ENCODE measurements at places on chromosomes 3 and 15.

- no peak for DNase-seq
Observed at GRCh38 chr3:66615643-66616301, 115.0 kb upstream of the LRIG1 start.

DNA sequence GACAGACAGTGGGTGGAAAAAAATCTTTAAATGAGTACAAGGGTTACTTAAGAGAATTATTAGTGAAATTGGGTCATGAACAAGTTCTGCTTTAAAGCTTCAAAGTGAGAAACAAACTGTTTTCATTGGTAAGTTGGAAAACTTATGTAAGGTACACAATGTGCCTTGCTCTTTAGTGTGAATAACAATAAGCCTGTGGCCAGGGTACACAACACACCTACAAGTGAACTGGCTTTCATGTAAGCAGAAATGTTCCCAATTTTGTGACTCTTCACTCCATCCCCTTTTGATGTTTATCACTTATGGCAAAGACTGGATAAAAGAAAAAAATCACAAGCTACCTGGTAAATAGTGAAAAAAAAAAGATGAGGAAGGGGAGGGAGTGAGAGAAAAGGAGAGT is 253.7 kb downstream of the ZBTB20 start:
- no peak for DNase-seq

DNA sequence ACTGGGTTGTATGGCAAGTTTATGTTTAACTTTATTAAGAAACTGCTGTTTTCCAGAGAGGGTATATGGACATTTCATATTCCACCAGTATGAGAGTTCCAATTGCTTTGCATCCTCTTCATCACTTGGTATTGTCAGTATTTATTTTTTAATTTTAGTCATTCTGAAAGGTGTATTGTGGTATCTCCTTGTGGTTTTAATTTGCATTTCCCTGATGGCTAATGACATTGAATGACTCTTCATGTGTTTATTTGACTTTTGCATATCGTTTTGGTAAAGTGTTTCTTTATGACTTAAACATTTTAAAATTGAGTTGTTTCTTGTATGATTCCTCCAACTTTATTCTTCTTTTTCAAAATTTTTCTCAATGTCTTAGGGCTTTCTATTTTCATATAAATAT is 44.4 kb downstream of the IL1RAP start:
- no peak for DNase-seq

GRCh38 chr15:59400103-59400813 is 27.6 kb upstream of the MYO1E start:
- no peak for DNase-seq

DNA sequence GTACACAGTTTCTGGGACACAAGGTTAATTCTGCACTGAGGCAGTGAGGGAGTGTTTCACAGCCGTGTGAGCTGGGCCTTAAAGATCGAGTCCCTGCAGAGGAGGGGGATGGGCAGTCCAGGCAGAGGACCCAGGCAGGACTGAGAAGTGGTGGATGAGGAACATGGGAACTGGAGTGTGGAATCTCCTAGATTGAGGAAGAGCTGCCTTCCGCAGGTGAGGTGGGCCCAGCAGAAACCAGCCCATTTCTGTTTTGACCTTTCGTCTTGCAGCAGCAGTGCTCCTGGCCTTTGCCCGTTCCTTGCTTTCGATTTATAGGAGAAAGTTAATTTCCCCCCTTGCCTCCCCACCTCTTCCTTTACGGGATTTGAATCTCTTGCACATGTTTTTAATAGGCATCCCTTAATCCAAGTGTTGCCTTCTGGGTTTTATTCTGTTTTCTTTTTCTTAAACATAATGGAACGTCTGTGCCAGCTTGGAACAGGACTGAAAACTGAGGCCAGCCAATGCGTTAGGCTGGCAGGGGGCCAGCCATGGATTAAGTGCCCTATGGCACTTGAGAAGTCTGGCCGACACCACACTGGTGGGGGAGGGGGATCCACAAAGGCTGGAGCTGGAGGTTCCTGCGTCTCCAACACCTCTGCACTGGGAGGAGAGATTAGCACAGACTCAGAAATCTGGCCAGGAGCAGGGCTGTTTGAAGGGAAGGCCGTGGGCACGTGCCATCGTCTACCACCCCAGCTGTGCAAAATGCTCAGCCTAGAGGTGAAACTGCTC is 78.1 kb downstream of the AAGAB start:
- no peak for DNase-seq

DNA sequence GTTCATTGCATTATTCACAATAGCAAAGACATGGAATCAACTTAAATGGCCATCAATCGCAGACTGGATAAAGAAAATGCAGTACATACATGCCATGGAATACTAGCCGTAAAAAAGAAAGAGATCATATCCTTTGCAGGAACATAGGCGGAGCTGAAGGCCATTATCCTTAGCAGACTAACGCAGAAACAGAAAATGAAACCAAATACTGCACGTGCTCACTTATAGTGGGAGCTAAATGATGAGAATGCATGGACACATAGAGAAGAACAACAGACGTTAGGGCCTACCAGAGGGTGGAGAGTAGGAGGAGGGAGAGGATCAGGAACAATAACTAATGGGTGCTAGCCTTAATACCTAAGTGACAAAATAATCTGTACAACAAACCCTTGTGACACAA is 57.9 kb downstream of the RASA2 start:
- DNase-seq: no peak

DNA sequence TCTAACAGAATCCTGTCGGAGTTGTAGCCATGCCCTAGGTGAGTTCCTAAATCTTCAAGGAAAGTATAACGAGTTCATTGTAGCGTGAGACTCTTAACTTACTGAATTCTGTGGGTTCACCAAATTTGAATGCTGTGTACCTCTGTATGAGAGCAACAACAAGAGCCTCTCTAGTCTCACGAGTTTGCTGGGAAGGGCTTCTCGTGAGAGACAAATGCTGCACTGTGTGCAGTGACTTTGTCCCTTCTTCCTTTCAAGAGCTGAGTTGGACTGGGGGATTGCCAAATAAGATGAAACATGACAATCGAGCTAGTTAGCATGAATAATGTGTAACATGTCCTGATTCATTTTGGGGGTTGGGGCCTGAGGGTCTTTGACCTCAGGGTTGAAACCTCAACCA is 32.2 kb downstream of the KAT2B start:
- no peak for DNase-seq

DNA sequence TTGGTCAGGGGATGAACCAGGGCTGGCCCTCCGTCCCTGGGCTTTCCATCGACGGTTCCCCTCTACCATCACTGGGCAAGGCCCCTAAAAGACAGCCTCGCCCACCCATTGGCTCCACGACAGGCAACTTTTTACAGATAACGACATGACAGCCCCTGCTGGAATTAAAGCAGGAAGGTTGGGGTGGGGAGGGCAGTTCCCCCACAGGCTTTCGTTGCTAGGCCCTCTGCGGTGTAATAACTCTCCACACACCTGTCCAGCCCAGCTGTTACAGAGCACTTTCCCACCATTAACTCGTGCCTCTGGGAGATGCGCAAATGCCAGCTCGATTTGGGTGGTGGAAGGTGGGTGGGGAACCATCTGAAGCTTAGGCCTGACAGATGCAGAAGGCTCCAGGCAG is 264.2 kb upstream of the TLE3 start:
- DNase-seq: no peak

DNA sequence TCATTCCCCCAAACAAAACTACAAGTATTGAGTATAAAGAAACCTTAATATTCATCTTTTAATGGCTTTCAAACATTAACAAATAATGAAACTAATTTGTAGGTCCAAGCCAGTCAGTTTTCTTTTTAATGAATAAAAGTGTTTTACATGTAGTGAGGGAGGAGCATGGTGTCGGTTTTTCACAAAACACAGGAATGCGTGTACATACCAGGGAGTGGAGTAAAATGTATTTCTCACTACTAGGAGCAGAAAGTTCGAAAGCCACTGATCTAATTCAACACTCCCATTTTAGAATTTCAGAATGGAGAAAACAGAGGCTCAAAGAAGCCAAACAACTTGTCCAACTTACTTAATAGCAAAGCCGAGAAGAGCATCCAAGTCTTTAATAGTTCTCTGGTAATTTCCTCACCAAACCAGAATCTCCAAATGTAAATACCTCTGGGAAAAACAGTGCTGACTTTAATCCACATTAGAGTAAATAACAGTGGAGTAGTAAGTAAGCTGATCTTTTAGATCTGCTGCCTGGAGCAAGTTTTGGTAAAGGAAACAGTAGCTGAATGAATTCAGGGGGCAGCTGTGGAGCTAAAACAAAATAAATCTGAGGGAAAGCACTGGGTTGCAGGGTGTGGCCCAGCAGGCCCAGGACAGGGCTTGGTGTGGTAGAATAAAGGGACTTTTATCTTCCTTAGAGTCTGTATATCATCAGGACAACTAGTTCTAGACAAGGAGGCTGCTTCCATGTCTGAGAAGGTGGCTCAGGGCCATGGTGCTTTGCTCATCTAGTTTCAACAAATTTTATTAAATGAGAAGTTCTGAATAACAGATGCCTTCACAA is 7.9 kb downstream of the ANP32A start:
- no peak for DNase-seq

DNA sequence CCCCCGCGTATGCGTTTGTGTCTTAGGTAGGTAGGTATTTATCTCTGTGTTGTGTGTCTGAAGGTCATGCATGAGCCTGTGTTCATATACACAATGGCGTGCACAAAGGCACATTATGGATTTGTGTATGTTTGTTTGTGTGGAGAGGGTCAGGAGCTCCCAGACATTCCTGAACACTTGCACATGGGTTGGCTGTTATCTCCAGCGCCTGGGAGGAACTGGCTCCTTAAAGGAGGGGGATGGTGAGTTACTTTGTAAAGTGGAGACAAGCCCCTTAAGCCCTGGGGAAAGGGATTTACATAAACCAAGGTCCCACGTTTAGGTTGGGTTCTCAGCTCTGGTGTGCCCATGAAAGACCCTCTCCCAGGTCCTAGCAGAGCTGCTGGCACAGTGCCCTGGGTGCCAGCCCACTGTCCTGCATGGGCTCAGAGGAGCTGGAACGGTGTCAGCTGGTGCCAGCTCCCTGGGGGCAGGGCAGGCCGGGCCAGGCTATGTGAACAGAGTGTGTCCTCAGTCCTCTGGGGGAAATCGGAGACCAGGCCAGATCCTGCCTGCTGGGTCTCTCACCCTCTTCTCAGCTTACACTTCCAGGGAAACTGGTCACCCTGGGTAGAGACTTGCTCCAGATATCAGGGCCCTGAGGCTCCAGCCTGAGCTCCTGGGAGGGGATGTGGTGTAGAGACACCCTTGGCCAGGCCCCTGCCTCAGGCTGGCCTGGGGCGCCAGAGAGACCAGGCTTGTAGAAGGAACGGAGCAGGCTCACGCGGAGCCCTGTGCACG is 25.1 kb downstream of the SNX33 start:
- DNase-seq: no peak

Data from frontal cortex (tissue), 4 donors.